ENCODE measurements at places on chromosomes 12 and 14.

GRCh38 chr14:31745741-31746140, 184.5 kb downstream of the NUBPL start:
- DNase-seq = no peak

DNA sequence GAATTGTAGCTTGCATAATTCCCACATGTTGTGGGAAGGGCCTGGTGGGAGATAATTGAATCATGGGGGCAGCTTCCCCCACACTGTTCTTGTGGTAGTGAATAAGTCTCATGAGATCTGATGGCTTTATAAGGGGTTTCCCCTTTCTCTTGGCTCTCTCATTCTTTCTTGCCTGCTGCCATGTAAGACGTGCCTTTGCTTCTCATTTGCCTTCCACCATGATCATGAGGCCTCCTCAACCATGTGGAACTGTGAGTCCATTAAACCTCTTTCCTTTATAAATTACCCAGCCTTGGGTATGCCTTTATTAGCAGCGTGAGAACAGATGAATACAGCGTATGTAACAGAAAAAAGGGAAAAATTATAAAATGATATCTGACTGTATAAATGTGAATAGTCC, 21.1 kb downstream of the C12orf71 start:
- DNase-seq = no peak

DNA sequence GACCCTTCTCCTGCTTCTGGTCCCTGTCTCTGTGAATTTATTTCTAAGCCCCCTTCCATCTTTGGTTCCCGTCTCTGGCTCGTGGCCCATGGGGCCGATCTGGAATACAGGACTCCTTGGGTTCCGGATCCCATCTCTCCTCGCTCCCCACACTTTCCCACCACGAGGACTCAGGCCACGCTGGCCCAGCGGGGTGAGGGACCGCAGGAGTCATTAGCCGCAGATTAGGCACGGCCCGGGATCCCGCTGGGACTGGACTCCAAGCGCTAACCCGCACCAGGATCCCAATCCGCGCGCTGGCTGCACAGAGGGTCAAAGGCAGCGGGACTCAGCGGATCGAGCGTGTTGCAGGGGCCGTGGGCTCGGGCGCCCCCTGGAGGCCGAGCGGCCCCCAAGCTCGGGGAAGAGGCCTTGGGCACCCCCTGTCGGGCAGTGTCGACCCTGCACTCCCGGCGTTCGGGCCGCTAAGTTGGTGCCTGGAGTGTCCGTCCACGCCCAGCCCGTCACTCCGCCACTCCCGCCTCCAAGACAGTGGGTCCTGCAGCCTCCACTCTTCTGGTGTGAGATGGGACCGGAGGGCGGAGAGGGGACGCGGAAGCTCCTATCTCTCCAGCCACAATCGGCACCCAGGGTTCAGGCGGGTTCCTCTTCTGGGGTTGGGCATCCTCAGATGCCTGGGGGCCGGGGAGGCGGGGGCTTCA, 9.5 kb downstream of the SHMT2 start:
- DNase-seq = no peak

- DNase-seq = no peak
Measured at GRCh38 chr12:110636516-110636915, 22.6 kb downstream of the TCTN1 start.

- no peak for DNase-seq
Measured at GRCh38 chr12:93670104-93670503, 7.1 kb upstream of the CRADD start.

DNA sequence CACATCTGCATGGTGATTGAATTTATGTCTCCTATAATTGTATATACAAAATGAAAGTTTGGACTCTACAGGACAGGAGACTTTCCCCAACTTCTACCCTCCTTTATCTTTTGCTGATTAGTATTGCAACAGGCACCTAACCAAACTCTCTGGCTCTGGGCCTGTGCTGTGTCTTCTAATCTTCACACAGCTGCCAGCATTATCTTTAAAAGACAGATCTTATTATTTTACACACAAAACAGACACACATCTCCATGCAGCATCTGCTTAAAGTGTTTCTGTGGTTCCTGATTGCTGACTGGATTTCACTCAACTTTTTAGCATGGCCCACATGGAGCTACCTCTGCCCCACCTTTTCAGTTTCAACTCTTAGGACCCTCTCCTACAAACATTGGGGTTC, 154.9 kb upstream of the PELI2 start:
- no peak for DNase-seq

GRCh38 chr12:56957229-56958052, at the start of gene RDH16:
Gene RDH16, minus strand, starts transcription at chr12:56957608. Its CDS starts 146 bp downstream, at chr12:56957462.
- peak; percentile 50 for DNase-seq

DNA sequence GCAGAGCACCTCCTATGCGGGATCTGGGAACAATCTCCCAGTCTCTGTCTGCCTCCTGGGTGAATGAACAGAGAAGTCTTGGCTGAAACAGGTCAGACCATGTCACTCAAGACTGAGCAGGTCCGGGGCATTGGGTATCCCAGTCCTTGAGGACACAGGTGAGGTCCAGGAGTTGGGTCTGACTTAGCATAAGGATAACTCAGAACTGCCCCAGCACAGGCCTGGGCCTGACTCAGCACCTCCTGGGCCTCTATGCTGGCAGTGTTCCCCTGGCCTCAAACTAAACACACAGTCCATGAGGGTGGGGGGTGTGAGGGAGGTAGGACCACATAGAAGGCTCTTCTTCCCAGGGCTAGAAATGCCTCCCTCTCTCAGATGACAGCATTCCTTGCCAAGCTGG, 1.5 kb upstream of the SDR9C7 start:
- no peak for DNase-seq

GRCh38 chr14:70148351-70148750, 40.4 kb downstream of the SLC8A3 start:
- DNase-seq = no peak

GRCh38 chr14:70422538-70422937, 5.6 kb upstream of the SYNJ2BP start:
- no peak for DNase-seq

- DNase-seq = no peak
Measured at GRCh38 chr14:99716091-99716849, 32.2 kb downstream of the CYP46A1 start.

- no peak for DNase-seq
Measured at GRCh38 chr14:79842270-79842669, 369.0 kb downstream of the DIO2 start.

GRCh38 chr12:80186727-80187217, 87.4 kb downstream of the OTOGL start:
- peak; percentile 74 for DNase-seq

DNA sequence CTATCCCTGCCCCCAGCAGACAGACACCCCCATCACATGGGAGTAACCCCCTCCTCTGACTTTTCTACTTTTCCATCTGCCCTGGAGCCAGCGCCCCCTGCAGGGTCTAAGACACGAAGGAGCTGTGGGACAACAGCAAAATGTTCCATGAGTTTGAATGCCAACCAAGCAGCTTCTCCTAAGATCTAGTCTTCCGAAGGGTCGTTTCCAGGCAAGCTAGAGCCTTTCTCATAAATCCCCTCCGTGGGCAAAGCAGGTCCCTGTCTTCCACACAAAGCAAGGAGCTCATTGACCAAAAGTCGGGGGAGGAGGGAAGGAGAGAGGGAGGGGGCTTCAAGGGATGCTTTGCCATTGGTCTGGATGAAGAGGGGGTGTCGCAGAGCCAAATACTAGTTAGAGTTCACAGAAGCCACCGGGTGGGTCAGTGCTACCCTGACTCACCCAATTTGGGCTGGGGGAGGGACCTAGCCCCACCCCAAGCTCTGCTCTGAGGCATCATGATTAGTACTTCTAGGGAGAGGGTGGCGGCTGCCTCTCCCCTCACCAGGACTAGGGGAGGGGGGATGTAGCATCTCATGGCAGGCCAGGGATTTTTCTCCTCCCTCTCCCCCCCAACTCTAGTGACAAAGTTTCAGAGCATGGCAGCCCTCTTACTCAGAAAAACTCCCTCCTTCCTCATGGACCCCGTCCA, 1.6 kb downstream of the MSI1 start:
- DNase-seq = no peak

DNA sequence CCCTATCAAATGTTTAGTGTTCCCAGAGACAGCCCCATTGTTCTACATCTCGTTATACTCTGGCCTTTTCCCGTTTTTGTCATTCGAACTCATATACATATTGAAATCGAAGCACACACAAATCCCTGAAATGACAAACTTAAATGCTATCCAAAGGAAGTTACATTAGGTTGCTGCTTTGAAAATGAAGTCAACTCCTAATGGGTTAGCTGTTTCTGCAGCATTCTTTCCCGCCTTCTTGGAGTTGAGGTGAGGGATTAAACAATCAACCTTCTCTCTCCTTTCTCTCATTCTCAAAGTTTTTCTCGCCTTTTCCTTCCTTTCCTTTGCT, 642 bp upstream of the PHC1 start:
- no peak for DNase-seq

DNA sequence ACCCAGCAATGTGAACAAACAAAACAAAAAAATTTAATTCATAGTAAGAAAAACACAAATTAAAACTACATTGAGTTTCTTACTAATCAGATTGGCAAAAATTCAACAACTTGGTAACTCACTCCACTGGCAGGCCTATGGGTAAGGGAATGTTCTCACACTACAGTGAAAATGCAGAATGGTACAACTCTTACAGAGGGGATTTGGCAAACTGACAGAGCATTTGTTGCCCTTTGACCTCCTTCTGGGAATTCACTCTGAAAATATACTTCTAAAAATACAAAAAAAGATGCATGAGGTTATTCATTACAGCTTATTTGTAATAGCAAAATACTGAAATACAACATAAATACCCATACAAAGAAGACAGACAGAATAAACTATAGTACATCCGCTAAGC, 32.8 kb downstream of the ABCD2 start:
- DNase-seq = no peak

GRCh38 chr14:61923348-61923747, 161.1 kb downstream of the SNAPC1 start:
- DNase-seq = no peak

GRCh38 chr12:118358612-118359540, 13.8 kb downstream of the TAOK3 start:
- DNase-seq = no peak

DNA sequence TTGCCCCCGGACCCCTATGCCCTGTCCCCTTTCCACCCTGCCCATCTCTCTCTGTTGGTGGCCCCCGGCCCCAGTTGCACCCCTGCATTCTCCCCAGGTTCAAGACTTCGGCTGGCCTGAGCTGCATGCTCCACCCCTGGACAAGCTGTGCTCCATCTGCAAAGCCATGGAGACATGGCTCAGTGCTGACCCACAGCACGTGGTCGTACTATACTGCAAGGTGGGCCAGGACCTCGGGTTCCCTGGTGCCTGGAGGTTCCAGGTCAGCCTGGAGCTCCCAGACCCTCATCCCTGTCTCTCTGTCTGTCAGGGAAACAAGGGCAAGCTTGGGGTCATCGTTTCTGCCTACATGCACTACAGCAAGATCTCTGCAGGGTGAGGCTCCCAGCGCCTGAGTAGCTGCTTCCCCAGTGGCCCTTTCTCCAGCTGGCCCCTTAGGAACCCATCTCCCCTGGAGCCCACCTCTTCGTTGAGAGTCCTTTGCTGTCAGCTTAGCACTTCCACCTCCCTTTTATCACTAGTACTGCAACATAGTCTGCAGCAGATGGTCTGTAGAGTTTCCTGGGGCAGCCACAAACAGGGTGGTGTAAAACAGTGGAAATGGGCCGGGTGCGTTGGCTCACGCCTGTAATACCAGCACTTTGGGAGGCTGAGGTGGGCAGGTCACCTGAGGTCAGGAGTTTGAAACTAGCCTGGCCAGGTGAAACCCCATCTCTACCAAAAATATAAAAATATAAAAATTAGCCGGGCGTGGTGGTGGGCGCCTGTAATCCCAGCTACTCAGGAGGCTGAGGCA, 5.8 kb downstream of the TNS2 start:
- no peak for DNase-seq

GRCh38 chr14:91078095-91078737, 17.8 kb upstream of the RPS6KA5 start:
- no peak for DNase-seq

GRCh38 chr12:8078398-8078797, 3.7 kb upstream of the NECAP1 start:
- DNase-seq = peak; percentile 10

DNA sequence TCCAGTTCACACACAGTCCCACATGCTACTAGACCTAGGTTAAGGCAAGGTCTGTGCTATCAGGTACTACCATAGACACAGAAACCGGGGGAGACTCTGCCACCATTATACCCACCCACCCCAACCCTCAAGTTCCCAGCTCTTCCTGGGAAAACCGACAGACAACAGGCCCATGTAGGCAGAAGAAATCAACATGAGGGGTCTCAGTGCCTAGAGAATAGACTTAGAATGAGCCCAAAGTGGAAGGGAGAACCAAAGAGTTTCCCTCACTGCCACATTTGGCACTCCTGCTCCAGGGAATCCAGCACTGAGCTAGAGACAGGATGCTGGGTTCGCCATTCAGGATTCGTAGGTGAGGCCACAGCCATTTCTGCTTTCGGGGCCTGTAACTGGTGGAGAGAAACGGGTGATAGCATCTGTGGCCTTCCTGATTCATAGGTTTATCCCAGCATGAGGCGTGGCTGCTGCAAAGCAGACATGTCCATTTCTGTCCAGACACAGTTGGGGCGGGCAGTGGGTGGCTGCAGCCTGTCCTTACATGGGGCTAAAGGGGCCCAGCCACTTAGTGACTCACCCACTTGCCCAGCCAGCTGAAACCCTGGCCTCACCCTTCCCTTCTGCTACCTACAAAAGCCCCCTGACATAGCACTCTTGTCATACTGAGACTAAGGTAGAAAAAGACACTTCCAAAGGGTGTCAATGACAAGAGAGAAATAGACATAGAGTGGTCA, 69.4 kb downstream of the IRF2BPL start:
- no peak for DNase-seq

DNA sequence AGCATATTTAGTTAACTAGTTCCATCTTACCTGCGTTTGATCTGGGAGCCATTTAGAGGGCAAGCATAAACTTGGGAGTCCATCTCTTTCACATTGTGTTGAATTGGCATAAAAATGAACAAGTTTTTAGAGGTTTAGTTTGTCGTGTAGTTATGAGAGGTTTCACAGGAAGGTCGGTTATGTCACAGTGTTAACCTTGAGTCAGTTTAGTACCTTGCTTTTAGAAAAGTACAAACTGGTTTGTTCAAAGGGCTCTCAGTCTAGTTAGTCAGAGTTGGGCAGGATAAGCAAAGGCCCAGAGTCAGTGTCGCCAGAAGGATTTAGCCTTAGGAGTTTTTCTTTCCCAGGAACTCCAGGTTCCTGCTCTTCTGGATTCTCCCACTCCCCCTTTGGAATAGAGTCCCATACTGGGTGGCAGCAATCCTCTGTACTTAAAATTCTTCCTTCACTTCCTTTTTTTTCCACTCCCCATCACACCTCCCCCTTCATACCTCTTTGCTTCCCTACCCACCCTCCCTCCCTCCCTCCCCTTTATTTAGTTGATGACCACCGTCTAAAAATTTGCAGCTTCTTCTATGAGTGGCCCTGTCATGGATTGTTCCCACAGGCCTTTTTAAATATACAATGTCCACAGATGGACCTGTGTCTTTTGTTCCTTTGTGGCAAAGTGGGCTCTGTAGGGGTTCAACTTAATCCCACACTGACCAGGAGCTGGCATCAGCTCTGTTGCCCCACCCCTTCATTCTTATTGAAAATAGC, 12.1 kb downstream of the PCBP2 start:
- DNase-seq = no peak
